ENCODE measurements at places on chromosomes 16 and 17.
A peak's percentile ranks its signal among the peaks of the same experiment; 100 is the strongest.

DNA sequence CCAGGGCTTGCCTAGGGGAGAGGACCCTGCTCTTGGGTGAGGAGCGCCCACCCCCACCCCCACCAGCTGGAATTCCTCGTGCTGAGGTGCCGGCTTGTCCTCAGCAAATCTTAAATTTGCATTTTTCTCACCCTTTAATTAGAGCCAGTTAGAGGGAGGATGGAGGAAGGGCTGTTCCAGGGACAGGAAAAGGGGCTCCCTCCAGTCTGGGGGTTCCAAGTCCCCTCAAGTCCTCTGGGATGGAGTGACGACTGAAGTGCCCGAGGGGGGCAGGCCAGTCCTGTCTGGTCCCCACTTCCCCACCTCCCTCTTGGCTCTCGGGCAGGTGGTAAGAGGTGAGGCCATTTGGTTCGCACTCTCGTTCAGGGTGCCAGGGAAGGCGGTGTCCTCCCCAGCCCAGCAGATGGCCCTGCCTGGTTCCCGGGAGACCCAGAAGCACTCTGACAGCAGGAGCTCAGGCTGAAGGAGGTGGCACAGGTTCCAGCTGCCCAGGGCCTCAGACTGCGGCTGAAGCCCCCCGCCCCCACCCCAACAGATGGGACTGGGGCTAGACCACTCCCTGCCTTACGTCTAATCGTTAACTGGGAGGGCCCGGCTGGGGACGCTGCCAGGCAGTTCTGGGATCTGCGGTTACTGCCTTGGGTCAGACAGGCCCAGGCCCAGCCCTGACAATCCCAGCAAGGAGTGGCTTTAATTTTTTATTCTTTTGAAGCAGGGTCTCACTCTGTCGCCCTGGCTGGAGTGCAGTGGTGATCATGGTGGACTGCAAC is 2.2 kb downstream of the RAB26 start:
- DNase-seq: peak; percentile 67

- no peak for DNase-seq
Observed at GRCh38 chr17:41480136-41480535, 815 bp downstream of the KRT35 start.

GRCh38 chr17:79393358-79394052 is 217.3 kb downstream of the RBFOX3 start:
- peak; percentile 88 for DNase-seq

GRCh38 chr16:29736112-29736511 is 9.7 kb downstream of the C16orf54 start:
- DNase-seq: no peak

DNA sequence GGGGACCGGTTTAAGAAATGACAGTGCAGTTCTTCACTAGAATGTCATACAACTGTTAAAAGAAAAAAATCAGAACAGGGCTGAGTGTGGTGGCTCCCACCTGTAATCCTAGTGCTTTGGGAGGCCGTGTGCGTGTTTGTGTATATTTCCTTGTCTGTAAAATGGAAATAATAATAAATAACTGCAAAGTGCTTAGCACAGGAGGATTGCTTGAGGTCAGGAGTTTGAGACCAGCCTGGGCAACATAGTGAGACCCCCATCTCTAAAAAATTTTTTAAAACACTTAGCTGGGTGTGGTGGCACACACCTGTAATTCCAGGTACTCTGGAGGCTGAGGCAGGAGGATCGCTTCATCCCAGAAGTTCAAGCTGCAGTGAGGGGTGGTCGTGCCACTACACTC is 2.5 kb downstream of the ACSM3 start:
- DNase-seq: no peak

DNA sequence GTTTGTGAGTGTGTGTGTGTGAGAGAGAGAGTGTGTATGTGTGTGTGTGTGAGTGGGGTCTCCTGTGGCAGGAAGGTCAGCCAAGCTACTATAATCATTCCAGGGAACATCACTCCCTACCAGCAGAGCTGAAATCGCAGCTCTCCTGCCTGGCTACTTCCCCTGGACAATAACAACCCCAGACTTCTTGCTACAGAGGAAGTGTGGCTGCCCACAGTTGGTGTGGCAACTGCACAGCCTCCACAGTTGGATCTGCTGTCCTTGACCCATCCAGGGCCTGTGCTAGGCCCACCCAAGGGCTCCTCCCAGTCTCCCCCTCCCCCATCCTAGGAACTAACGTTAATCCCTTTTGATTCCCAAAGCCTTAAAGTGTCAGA is 1.5 kb downstream of the SLC13A5 start:
- no peak for DNase-seq

GRCh38 chr16:212999-213398 is 16.2 kb downstream of the LUC7L start:
- DNase-seq: no peak

DNA sequence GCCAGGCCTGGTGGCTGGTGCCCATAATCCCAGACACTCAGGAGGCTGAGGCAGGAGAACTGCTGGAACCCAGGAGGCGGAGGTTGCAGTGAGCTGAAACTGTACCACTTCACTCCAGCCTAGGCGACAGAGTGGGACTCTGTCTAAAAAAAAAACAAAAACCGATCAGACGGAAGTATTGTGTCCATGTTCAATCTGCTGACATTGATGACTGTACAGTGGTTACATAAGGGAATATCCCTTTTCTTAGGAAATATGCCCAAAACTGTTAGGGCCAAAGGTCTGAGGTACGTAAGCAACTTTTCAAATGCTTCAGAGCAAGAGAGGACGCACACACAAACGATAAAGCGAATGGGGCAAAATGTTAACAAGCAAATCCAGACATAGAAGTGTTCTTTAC is 69.8 kb upstream of the DNAH17 start:
- DNase-seq: no peak

- DNase-seq: no peak
Observed at GRCh38 chr16:73031155-73031866, 16.6 kb downstream of the ZFHX3 start.

- no peak for DNase-seq
Observed at GRCh38 chr16:17063201-17064139, 407.3 kb downstream of the XYLT1 start.

DNA sequence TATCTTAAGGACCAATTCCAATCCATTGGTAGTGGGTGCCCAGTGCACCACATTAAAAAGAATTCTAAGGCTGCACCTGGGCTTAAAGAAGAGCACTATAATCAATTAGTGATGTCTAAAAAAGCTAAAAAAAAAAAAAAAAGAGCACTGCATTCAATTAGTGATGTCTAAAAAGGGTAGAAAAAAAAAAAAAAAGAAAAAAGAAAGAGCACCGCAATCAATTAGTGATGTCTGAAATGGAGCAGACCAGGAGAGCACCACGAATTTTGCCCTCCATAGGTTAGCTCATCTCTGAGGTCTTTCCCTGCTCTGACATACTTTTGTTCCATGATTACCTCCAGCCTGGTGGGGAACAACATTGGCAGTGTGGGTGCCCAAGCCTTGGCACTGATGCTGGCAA is 18.9 kb upstream of the CYLD start:
- DNase-seq: no peak
